ENCODE measurements at places on chromosomes 7 and 10.

DNA sequence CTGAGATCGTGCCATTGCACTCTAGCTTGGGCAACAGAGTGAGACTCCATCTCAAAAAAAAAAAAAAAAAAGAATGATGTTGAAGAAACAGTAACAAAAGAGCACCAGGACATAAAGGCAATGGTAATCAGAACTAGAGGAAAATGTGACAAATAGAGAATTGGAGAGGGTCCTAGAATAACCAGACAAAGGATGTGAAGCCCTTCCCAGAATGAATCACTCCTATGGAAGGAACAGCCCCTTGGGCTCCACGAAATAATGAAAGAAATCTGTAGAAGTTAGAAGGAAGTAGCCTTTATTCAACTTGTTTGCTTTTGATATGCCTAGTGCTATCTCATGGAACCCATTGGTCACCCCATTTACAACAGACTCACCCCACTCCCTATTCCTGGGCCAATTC is 169.2 kb downstream of the SUGCT start:
- no peak for DNase-seq

GRCh38 chr10:21497177-21497807 is 28.2 kb downstream of the SKIDA1 start:
- no peak for DNase-seq

DNA sequence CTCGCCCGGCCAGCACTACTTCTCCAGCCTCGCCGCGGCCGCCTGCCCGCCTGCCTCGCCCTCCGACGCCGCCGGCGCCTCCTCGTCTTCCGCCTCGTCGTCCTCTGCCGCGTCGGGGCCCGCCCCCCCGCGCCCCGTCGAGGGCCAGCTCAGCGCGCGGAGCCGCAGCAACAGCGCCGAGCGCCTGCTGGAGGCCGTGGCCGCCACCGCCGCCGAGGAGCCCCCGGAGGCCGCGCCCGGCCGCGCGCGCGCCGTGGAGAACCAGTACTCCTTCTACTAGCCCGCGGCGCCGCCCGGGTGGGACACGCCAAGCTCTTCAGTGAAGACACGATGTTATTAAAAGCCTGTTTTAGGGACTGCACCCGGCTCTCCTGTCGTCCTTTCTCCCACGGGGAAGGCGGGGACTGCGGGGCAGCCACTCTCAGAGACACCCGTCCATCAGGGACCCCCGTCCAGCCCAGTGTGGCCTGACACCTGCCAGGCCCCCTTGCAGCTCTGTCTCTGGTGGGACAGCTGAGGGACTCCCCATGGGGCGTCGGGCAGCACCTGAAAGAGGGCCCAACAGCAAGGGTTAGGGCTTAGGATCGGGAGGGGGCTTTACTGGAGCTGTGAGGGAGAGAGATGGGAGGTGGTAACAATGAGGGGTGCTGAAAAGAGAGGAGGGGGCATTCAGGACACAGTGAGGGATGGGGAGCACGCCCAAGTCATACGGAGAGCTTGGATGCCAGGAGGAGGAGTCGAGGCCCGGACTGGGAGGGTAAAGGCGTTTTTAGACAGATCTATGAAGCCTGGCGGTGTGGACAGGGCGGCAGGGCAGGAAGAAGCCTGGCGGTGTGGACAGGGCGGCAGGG is 34.7 kb downstream of the SPDYE6 start:
- DNase-seq: no peak

DNA sequence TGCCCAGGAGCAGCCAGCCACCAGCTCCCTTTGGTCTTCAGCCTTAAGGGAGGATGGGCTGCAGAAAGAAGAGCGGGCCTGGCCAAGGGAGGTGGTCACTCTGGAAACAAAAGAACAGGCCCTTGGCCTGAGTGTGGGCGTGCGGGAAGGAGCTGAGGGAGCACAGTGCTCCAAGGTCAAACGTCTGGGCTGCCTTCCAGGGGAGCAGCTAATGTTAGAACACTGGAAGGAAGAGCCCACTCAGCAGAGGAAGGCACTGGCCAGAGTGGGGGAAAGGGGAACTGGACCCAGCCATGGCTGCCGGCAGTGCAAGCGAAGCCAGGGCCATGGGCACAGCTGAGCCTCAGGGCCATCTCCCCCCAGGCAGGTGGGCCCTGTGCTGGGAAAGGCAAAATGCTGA is 42.7 kb downstream of the FAM53B start:
- DNase-seq: no peak

GRCh38 chr10:50577681-50578350 is 45.9 kb downstream of the SGMS1 start:
- no peak for DNase-seq
